ENCODE measurements at places on chromosomes 1 and 21.

DNA sequence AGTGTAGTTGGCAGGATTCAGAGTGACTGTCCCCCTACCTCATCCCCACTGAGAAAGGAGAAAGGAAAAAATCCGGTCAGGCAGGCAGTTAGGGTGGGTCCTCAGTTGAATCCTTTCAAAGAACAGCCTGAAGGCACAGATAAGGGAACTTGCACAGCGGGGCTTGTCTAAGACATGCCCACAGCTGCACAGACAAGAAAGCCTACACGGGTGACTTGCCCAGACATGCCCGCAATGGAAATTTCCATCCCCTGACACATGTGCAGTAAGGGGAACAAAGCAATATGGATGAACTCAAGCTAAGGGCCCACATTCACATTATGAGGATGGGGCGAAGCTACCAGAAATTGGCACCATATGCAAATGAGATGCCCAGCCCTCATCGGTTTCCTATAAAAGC, 82.5 kb downstream of the DESI2 start:
- DNase-seq, result no peak

DNA sequence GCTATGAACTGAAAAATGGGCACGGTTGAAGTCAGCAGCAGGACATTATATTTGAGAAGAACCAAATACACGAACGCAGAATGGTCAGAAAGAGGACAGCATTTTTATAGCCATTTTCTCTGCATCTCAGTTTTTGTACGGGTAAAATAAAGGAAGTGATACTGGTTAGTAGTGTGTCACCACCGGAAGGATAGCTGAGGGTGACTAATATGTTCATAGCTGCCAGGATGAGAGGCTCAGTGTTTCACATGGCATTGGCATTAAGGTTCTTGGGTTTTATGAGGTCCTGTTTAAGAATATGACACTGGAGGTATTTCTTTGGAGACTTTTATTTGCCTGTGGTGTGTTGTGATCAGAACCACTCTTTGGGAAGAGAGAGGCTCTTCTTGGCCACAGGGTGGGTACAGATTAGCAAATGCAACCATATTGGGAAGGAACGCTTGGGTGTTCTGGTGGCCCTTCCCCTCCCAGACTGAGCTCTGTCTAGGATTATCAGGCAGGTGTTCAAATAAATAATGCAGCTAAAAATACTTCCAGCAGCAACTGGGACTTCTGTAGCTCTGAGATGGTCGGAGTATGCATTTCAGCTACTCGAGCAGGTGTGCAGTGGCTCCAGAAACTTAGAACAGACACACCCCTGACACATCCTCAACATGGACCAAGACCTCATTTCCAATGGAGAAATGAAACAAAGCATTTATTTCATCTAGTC, 158.2 kb downstream of the PBX1 start:
- DNase-seq, result no peak

- DNase-seq, result no peak
These were observed 618.9 kb downstream of the NPHP4 start for GRCh38 chr1:5373281-5373680.

DNA sequence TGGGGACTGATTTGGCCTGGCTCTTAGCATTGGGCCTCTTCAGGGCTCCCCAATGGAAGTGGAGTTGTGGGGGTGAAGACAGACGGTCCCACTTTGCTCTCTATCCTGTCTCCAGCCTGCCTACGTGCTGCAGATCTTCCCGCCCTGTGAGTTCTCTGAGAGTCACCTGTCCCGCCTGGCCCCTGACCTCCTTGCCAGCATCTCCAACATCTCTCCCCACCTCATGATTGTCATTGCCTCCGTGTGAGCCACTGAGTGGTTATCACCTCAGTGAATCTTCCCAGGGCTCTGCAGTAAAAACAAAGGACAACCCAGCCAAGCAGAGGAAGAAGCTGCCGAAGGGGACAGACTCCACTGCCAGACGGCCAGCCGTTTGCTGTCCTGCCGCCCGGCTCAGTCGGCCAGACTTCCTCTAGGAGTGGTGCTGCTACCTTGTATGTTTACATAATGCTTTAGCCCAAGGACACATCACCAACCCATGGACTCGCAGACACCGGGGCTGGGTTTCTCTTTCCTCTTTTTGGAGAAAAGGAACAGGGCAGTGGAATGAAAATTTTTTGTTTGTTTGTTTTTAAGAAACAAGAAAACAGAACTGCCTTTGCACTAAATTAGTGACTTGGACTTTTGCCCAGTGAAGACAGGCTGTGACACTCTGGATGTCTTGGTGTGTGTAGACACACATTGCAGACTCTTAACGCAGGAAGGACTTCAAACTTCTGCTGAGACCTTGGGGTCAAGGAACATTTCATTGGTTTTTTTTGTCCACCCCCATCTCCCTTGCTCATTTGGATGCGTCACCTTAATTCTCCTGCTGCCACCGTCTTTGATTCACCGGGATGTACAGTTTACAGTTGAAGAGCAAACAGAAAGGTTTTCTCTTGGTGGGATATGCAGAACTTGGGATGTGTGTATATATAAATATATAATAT, 36.5 kb downstream of the ZBTB17 start:
- DNase-seq, result no peak

- DNase-seq, result no peak
These were observed 187.7 kb upstream of the USP24 start for GRCh38 chr1:55402671-55403464.

DNA sequence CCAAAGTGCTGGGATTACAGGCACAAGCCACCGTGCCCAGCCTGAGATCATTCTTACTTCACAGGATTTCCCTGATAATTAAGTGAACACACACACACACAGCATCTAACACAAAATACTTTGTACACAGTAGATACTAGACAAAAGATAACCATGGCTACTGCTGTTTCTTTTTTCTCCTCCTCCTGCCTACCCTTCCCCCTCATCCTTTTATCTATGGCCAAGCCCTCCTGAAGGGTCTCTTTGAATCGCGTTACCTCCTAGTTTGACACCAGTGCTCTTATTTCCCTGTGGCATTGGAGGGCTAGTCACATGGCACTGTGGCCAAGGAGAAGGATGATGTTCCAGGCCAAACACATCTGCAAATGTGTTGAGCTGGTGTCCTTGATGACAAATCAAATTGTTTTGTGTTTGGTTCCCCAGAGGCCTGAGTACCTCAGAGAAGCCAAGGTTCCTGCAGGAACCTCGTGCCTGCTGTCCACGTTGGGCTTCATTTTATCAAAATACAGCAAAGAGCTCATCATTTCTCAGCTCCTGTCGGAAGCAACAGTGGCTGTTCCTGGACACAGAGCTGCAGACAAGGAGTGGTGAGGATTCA, 20.6 kb downstream of the NDUFS5 start:
- DNase-seq, result no peak

- no peak for DNase-seq
These were observed 1.8 kb downstream of the ATP2B4 start for GRCh38 chr1:203628201-203629015.

GRCh38 chr1:31183927-31184554, 55.6 kb downstream of the NKAIN1 start:
- no peak for DNase-seq

- DNase-seq, result peak; percentile 32
These were observed 262.6 kb upstream of the SGIP1 start for GRCh38 chr1:66271216-66271903.

- DNase-seq, result no peak
These were observed 17.8 kb upstream of the TAS1R2 start for GRCh38 chr1:18877282-18877681.
